Stimulated activated CD8-positive, alpha-beta memory T cell treated with anti-CD3 and anti-CD28 coated beads, Interleukin-15, amount 100 ng/mL, for 1 hour (primary cell): ENCODE measurements at places on chromosomes 5 and 9.

DNA sequence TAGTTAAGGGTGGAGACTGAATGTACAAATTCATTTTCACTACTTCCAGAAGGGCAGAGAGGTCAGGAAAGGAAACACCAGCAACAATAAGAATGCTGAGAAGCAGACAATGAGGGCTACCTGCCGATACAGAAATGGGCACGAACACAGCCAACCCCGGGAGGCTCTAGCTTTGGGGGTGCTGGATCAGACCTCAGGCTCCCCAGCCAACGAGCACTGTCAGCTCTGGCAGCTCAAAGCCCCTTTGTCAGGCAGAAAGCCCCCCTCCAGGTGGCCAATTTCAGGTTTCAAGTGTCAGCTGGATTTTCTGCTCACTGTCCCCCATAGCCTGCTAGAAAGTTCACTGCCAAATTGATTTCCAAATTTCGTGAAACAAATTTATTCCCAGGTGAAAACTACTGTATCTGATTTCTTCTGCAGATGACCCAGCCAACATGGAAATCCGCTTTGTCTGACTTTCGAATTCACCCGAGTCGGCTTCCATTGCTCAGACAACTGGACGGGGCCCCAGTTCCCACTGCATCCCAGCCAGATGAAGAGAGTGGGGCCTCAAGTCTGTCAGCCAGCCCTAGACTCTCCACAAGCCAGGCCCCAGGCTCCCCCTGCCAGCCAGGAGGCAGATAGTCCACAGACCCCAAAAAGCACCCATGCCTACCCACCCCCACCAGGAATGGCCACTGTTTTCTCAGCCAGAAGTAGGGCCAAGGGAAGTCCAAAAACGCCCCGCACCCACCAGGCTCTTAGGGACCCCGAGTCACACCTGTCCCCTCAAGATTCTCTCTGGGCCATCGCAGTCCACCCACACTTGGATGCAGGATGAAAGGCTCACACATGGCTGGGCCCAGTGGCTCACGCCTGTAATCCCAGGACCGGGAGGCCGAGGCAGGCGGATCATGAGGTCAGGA, 96.5 kb upstream of the PHYKPL start:
- DNase-seq, result no peak

GRCh38 chr9:16659096-16659495, 211.4 kb downstream of the BNC2 start:
- no peak for DNase-seq

GRCh38 chr5:29614206-29614605, 1579.3 kb upstream of the CDH6 start:
- no peak for DNase-seq

- DNase-seq, result no peak
These were observed 217.7 kb upstream of the PANK3 start for GRCh38 chr5:168796593-168797580.

- DNase-seq, result no peak
These were observed 28.3 kb upstream of the UHRF2 start for GRCh38 chr9:6384732-6385131.

GRCh38 chr5:67234671-67235176, 38.1 kb upstream of the CD180 start:
- DNase-seq, result no peak

GRCh38 chr9:130421154-130421801, 23.5 kb upstream of the ASS1 start:
- no peak for DNase-seq

DNA sequence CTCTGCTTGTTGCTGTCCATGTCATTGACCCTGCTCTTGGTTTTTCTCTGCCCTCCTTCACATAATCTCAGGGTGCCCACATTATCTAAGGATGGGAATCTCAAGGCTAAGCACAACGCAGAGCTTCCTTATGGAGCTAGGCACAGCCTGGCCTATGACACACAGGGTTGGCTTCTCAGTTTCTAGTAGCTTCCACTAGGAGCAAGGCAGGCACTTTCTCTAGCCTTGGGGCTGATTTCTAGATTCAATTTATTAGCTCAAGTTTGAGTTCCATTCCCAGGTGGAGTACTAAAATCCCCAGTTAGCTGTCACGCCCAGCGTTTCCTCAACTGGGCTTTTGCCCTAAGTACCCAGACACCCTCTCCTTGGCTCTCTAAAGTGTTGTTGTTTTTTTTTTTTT, 12.4 kb downstream of the IL4 start:
- no peak for DNase-seq

- no peak for DNase-seq
These were observed 48.4 kb downstream of the GSN start for GRCh38 chr9:121316378-121316777.

DNA sequence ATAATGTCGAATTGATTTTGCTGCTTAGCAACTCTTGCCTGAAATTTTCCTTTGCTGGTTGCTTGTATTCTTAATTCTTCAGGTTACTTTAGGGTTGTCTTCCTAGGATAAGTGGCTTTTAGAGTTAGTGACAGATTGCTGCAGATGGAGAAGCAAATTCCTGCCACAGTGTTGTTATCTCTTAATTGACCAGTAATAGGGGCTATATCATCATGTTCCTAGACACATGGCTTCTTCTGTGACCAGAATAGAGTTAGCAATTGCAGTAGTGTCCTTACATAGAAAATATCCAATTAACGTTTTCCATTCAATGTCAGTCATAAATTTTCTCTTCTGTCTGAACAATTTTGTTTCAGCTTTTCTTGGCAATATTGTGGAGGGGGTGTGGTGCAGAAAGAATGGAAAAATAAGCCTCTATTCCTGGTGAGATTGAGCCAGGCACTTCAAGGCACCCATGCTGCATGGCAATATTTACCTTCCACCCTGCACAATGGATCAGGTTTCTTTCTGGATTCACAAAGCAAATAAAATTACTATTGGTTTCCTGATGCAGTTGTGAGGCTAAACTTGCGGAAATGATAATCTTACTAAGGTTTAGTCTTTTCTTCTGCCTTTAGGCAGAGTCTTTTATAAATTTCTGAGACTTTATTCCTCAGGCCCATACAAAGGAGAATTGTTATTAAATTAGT, 1481.5 kb downstream of the EFNA5 start:
- no peak for DNase-seq

GRCh38 chr5:81250004-81250403, 16.9 kb downstream of the CKMT2 start:
- no peak for DNase-seq

DNA sequence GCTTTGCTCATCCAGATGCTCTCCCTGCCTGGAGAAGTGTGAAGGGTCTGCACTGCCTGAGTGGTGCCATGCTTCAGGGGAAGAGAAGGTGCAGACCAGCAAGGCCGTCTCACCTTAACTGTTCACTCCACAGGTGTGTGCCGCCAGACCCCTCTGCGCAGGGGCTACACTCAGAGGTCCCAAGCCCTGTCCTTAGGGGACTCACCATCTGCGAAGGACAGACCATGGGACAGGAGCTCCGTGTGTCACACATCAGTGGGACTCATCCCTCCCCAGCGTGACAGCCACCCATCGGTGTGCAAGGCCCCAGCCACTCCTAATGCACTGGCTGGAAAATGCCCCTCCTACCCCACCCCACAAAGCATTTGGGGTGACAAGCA, 142.9 kb downstream of the OLFM1 start:
- DNase-seq, result no peak

DNA sequence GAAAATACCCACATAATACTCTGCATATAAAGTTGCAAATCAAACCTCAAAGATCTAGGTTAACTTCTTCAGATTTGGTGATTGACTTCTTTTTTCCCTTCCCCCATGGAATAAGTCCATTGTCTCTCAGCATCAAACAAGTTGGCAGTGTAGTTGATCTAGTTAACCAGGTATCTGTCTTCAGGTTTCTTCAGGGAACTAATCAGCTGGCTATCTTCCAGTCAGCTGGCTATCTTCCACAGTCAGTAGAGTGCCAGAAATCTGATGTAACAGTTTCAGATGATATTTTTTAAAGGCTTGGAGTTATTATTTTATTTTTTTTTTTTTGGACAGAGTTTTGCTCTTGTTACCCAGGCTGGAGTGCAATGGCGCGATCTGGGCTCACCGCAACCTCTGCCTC, 16.8 kb downstream of the TNFSF15 start:
- DNase-seq, result no peak

DNA sequence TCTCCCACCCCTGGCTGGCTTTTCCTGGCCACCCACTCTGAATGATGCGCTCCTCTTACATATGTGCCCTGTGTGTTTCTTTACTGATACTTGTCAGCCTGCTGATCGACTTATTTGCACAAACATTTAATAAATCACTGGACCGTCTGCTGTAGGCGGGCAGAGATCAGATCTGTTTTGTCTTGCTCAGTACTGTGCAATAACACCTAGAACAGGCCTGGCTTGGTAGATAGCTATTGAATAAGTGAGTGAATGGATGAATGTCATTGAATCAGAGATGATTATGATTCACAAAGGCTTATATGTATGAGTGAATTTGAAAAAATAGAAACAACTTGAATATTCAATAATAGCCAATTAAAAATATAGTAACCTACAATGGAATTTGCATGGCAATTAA, 165.1 kb downstream of the RGS3 start:
- no peak for DNase-seq

- DNase-seq, result no peak
These were observed 512.2 kb upstream of the ZNF462 start for GRCh38 chr9:106350777-106351176.

DNA sequence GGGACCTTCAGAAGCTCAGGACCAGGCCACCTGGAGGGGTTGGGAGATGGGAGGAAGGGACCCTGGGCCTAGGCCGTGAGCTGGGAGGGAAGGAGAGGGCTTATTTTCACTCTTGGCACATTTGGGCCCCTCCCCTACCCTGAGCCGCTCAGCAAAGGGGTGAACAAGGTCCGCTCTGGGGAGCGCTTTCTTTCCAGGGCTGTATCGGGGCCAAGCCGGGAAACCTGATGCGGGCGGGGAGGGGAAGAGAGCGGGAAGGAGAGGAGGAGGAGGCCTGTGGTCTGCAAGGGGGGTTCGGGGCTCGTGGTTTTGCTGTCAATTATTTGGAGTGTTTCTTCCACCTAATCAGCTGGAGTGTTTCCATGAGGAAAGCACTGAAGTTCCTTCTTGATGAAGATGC, 62.7 kb upstream of the RXRA start:
- no peak for DNase-seq

DNA sequence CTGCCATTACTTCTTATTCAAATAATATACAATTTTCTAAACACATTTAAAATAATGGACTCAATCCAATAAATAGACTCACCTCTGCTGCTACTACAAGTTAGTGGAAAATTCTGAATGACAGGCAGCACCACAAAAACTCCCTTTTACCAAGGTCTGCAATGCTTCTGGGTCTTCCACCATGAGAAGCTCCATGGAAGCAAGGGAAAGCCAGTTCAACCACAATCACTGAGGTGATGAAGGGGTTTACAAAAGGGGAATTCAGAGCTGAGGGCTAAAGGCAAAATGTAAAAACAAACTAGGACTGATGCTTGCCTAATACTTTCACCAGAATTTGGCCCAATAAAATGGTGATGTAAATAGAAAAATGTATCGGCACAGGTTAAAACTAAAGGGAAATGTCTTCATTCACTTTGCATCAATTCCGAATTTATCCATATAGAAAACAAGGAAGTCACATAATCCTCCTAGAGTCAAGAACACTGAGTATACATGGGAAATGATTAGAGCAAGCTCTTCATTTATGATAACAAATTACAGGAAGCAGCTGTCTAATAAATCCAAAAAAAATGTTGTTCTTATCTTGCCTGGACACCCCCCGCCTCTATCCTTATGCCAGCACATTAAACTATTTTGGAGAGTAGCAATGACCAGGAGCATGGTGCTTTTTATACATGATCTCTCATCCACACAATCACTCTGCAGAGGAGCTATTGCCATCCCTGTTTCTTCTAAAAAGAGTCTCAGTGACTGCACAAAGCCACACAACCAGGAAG, 66.3 kb upstream of the NFIB start:
- DNase-seq, result no peak

GRCh38 chr9:121088576-121088975, 13.8 kb downstream of the CNTRL start:
- DNase-seq, result no peak

DNA sequence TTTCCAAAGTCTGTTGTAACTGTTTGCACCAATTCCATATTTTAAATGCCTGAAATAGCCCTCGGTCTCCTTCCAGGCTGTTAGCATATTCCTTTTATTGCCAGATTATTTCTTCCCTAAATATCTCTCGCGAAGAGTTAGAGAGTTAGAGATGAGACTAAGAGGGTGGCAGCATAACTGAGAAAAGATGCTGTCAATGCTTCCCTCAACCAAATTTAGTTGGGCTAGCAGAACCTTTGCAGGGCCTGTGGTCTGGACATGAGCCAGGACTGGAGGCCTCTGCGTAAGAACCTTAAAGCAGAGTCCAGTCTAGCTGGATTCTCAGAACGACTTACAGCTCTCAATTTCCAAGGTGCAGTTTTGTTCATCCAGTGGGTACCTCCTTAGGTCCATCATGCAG, 135.9 kb downstream of the GABRB2 start:
- no peak for DNase-seq

DNA sequence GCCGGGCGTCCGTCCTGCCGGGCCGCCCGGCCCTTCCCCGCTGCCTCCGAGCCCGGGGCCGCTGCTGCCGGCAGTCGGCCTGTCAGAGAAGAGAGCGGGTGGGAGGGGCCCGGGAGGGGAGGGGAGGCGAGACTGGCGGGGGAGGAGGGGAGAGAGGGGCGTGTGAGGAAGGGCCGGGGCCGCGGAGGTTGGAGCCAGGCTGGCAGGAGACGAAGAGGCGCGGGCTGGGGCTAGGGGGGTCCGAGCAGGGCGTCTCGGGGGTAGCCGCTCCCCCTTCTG, 570 bp downstream of the CREBRF start:
- DNase-seq, result peak; percentile 62

DNA sequence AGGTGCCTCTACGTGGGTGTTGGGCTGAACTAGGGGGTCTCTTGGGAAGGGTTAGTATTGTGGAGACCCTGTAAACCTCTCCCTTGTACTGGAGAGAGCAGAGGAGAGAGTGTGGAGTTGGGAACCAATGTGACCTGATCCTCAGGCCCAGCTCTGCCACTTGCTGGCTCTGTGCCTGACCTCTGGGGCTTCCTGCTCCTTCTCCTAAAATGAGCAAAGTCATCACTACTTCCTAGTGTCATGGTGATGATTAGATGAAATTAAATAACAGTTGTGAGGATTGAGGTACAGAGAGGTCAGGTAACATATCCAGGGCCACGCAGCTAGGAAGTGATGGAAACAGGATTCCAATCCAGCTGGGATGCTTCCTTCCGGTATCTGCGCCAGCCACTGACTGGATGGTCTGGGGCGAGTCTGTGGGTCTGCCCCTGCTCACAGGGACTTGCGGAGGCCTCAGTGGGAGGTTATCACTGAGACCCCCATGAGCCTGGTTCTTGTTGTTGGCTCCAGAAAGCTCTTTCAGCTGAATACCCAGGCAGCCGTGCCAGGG, 9.2 kb downstream of the GALNT10 start:
- DNase-seq, result no peak

DNA sequence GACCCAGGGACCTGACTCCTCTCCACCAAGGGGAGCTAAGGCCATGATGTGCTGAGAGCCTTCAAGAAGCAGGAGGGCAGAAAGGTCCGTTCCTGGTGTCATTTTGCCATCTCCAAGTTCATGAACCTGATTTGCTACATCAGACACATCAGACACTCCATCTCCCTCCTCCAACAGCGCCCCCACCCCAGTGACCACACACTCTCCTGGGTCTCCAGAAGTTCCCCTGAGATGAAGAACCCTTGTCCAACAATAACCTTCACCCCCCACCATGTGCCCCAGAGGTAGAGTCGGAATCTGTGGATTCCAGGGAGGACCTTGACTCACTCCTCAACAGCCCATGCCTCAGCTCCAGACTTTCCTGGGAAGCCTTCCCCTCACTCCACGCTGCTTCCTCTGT, 242.8 kb downstream of the CDK5RAP2 start:
- no peak for DNase-seq

- no peak for DNase-seq
These were observed 55.0 kb downstream of the ECPAS start for GRCh38 chr9:111429175-111429574.
